ENCODE measurements at places on chromosomes 12 and 14. TPM values are rescaled to one million over a fixed set of nuclear protein-coding genes. Genes with fewer than 3 reads are reported as not detected.

Gene LTBR
- 0.20 TPM for total RNA-seq

Gene CFAP73
- 0.22 TPM for total RNA-seq

Gene DIP2B
- total RNA-seq, result 31.6 TPM

Gene IL31
- 0.24 TPM for total RNA-seq

Gene SIRT4
- total RNA-seq, result 3.0 TPM

Gene CHGA
- not detected for total RNA-seq

Gene OR6C2
- total RNA-seq, result not detected

Gene STYX
- 24.3 TPM for total RNA-seq

Gene CCDC88C
- total RNA-seq, result 189 TPM

Gene C14orf119
- total RNA-seq, result 50.3 TPM

Gene COX8C
- not detected for total RNA-seq

Gene YAF2
- 53.1 TPM for total RNA-seq

Gene VTI1B
- total RNA-seq, result 72.9 TPM

Gene GLIPR1L2
- total RNA-seq, result not detected

Gene SALL2
- 1.2 TPM for total RNA-seq

Gene AHNAK2
- total RNA-seq, result 0.07 TPM

Gene TC2N
- total RNA-seq, result 264 TPM

Gene CEBPE
- 0.34 TPM for total RNA-seq

Gene TSPAN11
- total RNA-seq, result not detected

Gene TCL1B
- not detected for total RNA-seq

Gene LYZ
- 1.8 TPM for total RNA-seq

Gene CPNE6
- not detected for total RNA-seq
